ENCODE measurements at places on chromosomes 4 and X.

DNA sequence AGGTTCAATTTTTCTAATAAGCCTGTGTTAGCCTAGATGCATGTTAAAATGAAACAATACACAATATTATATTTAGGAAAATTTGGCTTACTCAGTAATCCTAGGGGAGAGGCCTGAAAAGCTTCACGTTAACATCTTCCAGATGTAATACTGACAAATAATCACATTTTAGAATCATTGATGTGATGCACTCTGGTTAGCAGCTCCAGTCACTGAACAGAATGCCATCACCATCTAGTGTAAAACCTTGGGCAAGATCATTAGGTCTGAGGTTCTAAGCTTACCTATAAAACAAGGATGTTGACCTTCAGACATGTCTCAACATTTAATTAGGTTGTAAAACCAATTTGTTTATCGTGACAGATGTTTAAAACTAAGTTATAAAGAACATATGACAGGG lies 1704.8 kb downstream of the STIM2 start:
- no peak for DNase-seq

DNA sequence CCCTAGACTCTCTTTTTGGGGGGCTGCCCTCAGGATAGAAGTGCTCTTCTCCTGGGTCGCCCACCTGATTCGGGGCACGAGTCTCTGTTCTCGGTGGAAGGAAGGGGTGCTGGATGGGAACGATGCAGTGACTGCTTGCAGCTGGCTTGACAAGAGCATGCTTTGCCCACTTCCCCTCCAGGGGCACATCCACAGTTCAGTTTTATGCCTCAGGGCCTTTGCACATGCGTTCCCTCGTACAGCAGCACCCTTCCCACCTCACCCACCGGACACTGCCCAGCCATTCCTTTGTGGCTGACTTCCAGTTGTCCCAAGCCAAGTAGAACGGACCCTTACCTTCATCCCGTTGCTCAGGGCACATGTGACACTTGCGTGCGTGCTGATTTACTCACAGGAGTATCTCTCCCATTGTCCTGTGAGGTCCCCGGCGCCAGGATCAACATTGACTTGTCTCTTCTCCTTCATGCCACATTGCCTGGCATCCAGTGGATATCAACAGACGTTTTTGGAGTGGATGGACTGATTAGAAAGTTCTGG lies 60.0 kb downstream of the C4orf50 start:
- no peak for DNase-seq

DNA sequence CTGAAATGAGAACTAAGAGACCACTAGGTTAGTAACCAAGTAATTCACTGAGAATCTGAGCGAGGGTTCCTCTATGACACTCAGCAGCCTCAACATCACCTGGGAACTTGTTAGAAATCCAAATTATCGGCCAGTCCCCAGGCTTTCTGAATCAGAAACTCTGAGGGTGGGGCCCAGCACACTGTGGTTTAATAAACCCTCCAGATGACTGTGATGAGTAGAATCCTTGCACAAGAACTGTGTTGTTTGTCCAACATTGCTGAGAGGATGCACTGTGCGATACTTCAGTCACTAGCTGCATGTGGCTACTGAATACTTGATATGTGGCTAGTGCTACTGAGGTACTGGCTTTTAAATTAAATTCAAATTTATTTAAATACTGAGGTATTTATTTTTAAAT lies 243.9 kb downstream of the MAML3 start:
- DNase-seq, result no peak

DNA sequence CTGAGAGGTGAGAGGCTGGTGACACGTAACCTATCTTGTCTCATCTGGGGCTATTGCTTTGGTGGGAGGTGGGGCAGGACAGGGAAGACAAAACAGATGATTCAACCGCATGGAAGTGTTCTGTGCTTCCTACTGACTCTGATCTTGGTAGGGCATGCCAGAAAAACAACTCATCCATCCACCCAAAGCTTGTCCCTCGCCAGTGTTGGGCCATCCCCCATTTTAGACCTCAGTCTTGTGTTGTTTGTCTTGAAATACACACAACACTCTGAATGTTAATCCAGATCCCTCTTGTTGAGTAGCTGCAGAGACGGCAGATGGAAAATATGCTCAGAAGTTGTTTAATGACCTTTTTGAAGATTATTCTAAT lies 377 bp downstream of the CHRNA9 start:
- no peak for DNase-seq

DNA sequence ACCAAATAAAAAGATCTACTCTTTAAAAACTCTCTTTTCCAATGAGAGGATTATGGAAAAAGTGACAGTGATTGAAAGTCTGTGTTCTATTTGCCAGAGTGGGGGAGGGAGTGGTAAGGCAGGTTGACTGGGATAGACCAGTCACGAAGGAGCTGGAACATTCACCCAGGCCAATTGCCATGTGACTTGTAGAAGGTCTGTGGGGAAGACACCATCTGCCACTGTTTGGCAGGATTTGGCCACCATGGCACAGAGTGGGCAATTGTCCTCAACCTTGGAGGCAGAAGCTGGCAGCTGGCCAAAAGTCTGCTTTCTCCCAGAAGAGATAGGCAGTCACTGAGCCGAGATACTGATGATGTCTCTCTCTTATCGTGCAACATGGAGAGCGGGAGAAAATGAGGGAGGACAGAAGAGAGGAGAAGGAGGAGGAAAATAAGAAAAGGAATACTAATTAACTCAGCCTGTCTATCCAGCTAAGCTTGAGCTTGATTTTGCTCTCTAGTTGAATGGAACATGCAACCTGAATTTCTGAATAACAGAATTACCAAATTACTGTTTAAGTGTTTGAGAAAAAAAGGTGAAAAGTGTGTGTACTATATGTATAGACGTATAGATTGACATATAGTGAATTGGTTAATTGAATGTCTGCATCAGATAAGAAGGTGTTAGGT lies 267.1 kb downstream of the ARHGAP24 start:
- no peak for DNase-seq

DNA sequence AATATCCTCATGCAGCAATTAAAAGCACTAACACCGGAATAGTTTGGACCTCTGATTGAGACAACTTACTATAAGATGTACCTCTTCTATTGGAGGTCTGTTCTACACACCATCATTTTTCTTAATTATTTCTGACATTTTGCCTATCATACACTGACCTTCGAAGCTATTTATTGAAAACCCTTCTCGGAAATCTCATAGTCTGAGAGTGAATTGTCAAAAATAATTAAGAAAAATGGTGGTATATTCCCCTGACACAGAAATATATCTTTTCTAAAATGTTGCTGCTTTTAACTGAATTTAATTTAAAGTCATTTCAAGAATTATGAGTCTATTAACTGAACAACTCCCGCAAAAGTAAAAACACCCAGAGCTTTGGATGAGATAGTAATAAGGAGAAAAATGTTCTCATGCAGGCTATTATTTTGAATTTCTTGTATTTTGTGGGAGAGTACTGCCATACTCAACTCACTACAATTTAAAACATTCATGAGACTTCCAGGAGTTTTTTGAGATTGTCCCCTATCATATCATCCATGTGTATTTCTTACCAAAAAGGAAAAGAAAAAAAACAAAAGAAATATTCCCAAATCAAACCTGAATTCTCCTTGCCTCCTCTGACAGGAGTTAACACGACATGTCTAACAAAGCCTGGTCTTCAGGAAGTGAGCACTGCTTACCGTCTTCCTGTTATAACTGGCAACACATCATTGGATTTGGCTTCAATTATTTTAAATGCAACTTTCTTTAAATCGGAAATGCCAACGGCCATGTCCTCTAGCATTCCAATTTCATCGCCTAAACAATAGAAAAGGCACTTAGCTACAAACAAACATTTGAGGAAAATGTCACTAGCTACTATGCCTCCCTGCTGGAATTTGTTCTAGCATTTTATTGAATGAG lies 485.3 kb downstream of the IL15 start:
- DNase-seq, result no peak

DNA sequence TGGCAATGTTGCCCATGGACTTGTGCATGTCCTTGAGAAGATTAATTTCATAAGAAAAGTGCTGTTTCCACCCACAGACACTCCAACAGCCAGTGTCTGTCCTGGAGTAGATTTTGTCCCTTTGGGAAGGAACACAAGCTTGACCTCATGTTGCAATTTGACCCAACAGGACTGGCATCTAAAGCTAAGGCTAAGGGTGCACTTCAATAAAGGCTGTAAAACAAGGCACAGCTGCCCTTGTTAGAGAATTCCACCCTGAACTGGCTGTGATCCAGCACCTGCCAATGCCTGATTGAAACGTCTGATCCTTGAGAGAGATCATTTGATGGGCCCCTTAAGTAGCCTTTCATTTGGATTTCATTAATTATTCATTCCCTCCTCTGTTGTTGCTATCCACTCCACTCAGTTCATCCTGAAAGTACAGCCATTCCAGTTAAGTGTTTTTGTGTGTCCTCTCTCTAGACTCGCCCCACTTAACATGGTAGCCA lies 56.2 kb downstream of the CD99L2 start:
- no peak for DNase-seq

- DNase-seq, result no peak
Observed at GRCh38 chrX:125203737-125204578, 115.7 kb upstream of the TEX13C start.

- DNase-seq, result no peak
Observed at GRCh38 chr4:24800325-24800895, 5.0 kb downstream of the SOD3 start.

- DNase-seq, result no peak
Observed at GRCh38 chr4:122762520-122762919, 30.0 kb downstream of the BBS12 start.

DNA sequence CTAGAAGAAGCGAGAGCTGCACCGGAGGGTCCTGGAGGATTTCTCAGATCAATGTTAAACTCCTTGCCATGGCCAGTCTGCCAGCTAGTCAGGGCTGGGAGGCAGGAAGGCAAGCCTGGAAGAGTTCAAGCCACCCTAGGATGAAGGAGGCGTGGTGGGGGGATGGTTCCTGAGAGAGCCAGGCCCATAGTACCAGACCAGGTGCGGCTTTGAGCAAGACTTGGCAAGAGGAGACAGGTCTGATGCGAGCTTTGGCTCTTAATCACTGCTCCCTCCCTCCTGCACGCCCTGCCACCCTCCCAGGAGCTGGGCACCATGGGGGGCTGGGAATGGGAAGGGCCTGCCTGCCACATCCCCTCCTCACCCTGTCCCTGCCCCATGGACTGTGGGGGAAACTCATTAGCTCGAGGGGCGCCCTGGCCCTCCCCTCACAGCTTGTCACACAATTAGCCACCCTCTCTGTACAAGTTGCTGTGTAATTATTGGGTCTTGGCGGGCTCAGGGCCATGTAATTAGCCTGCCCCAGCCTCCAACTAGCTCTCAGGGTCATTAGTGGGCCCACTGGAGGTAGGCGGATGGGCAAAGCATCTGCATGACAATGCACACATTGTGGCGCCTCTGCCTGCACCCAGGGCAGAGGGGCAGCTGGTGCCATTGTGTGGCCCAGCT lies 50.3 kb downstream of the EFNB1 start:
- no peak for DNase-seq

- DNase-seq, result no peak
Observed at GRCh38 chr4:97912156-97912555, 231.1 kb downstream of the STPG2 start.

- DNase-seq, result no peak
Observed at GRCh38 chrX:125998432-125998831, 167.7 kb downstream of the DCAF12L2 start.

- DNase-seq, result no peak
Observed at GRCh38 chr4:78722320-78722719, 53.8 kb upstream of the BMP2K start.

- no peak for DNase-seq
Observed at GRCh38 chrX:4825550-4825949, 1112.1 kb upstream of the PRKX start.

- no peak for DNase-seq
Observed at GRCh38 chr4:55352726-55353125, 6.7 kb downstream of the SRD5A3 start.
